ENCODE measurements at places on chromosomes 7 and 10.

- DNase-seq: no peak
These were observed 35.8 kb upstream of the SDHAF3 start for GRCh38 chr7:97081521-97082300.

DNA sequence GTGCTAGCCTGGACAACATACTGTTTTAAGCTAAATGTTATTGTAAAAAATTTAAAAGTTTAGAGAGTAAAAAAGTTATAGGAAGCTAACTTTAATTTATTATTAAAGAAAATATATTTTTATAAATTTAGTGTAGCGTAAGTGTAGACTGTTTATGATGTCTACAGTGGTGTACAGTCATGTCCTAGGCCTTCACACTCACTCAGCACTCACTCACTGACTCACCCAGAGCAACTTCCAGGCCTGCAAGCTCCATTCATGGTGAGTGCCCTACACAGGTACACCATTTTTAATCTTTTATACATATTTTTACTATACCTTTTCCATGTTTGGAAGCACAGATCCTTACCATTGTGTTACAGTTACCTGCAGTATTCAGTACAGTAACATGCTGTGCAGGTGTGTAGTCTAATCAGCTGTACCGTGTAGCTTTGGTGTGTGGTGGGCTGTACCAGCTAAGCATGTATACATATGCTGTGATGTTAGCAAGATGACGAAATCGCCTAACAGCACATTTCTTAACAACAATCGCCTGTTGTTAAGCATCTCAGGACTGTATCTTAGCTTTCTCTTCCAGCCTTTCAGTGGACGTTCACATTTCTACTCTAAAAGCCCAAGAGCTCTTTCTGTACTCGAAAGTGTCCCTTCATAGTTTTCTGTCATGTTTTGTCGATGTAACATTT lies 12.5 kb downstream of the RNF32 start:
- no peak for DNase-seq

GRCh38 chr10:101027106-101027720 lies 3.7 kb downstream of the PDZD7 start:
- DNase-seq: no peak

DNA sequence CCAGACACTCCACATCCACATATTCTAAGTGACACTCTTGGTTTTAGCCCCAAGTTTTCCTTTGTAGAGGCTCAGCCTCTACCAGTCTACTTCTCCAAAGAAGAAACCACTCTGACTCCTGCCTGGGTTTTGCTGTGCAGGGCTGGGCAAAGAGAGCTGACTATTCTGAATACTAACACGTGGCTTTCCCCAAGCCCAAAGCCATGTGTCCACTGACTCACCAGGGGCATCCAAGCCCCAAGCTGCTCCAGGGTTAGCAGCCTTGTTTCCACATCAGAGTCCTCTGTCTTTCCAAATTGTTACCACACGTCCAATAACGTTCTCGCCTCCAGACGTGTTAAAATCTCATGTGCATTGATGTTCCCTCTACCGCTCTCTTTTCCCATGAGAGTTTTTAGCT lies 8.7 kb downstream of the GALNTL5 start:
- no peak for DNase-seq

- DNase-seq: no peak
These were observed 1.9 kb upstream of the CUL1 start for GRCh38 chr7:148696787-148697186.

DNA sequence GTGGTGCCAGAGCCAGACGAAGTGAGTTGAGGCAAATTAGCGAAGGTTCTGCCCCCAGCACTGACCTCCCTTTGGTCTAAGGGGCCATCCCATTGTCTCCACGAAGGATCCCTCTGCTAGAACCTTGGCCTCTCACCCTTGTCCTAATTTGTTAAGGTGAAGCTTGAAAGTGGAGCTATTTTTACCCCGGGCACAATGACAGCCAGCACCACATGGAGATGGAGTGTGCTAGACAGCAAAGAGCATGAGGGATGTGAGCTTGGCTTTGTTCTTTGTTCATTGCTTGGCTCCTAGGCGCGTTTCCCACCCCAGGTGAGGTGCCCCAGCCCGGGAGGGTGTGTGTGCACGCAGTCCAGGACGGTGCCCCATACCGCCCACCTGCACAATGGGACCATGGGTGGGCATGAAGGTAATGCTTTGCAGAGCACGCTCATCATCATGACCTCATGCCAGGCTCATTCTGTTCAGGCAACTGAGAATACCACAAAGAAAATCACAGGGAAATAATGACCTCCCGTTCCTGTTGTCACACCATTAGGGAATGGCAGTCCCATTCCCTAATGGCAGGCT lies 361.0 kb upstream of the FZD8 start:
- no peak for DNase-seq

DNA sequence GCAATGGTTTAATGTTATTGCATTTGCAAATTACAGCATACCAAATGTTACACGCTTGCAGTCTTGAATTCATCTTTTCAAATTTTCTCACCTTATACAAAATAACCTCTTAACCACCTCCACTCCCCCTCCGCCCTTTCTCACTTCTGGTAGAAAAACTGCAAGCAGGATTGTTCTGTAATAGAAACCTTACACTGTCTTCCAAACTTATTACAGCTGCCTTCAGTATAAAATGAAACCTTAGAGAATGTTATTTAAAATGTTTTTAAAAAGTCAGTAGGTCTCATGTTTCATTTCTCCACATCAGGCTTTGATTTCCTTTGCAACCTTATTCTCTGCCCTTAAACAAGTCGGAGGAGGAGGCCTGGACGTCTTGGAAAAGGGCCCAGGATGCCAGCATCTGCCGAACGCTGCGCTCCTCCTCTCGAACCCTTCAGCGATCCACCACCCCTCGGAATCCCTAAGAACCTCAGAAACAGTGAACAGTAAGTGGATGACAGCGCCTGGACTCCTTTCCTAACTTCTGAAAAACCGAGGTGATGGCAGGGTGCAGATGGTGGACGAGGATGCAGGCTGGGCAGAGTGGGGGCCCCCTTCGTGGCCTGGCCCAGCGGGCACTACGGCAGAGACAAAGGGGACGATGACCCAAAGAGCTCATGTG lies 74.0 kb downstream of the FGFR2 start:
- DNase-seq: no peak

GRCh38 chr7:46129831-46130230 lies 208.8 kb upstream of the IGFBP3 start:
- no peak for DNase-seq

DNA sequence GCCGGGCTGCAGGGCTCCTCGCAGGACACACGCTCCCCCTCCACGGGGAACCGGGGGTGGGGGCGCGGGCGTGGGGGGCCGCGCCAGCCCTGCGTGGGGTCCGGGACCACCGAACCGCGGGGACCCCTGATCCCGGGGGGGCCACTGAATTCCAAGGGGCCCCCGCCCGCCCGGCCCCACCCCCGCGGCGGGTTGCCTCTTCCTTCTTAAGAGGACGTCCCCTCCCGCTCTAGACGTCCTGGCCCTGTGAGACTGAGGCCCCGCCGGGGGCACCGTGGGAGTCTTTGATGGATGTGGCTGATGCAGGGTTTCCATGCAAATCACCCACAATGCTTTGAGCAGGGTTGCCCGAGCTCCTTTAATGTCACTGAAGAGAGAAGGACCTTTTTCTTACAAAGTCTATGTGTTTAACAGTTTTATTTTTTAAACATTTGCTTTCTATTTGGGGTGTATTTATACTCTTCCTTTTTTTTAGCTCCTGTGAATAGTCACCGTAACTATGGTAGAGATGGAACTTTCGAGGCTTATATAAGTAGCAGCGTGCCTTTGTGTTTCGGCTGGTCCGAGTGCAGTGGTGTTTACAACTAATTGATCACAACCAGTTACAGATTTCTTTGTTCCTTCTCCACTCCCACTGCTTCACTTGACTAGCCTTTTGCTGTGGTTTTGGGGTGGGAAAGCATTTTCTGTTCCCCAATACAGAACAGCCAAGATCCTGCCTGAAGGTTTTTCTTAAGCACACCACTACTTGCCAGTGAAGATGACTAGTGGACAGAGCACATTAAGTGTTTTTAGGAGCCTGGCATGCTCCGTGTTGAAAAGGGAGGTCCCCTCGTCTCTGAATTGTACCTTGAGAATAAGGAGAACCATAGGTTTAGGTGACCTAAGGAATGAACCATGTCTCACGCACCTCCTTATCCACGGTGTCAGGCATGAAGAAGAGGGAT lies 44.8 kb downstream of the PDIA4 start:
- peak; percentile 74 for DNase-seq

DNA sequence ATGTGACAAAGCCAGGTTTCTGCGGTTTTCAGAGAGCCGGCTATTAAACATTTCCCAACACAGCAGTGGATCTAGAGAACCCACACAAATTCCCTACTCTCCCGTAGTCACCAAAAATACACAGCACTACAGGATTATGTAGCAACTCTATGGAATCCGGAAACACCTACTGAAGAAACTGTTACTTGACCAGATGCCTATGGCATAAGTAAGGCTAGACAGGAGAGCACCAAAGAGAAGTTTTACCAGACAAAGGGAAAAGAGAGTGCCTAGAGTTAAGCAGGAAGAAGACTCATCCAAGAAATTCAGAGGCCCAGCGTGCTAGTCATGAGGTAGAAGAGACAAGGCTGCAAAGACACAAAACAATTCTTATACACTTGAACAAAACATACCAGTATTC lies 321.1 kb downstream of the PARD3 start:
- DNase-seq: peak; percentile 39

GRCh38 chr10:97538839-97539238 lies 33.7 kb upstream of the ANKRD2 start:
- no peak for DNase-seq

GRCh38 chr7:80916770-80917741 lies 1.8 kb downstream of the SEMA3C start:
- peak; percentile 75 for DNase-seq

DNA sequence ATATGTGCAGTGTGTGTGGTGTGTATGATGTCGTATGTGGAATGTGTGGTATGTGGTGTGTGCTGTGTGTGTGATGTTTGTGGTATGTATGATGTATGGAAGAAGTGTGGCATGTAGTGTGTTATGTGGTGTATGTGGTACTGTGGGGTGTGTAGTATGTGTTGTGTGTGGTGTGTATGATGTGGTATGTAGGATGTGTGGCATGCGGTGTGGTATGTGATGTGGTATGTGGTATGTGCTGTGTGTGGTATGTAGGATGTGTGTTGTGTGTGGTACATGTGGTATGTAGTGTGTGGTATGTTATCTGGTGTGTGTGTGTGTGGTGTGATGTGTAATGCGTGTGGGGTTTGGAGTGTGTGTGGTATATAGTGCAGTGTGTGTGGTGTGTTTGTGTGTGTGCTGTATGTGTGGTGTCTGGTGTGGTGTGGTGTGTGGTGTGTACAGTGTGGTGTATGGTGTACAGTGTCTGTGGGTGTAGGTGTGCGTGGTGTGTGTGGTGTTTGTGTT lies 129.6 kb downstream of the ATP6V0E2 start:
- no peak for DNase-seq

GRCh38 chr7:75584354-75584753 lies 92.2 kb downstream of the SPDYE5 start:
- no peak for DNase-seq

DNA sequence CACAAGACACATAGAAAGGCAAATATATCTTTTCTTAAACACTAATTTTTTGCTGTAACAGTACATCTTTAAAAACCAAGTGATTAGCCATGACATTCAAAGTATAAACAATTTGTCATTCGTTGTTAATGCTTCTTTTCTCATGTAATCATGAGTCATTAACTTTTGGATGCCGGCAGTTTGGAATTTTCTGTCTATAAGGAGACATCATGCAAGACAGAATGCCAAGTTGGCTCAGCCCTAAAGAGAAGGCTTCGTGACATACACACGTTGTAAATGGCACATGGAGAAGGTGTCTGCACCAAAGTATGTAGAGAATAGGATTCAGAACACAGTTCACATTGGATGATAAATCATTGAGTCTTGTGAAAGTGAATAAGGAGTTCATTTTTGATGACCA lies 35.9 kb downstream of the CCDC3 start:
- no peak for DNase-seq

- DNase-seq: no peak
These were observed 2.4 kb downstream of the NAMPT start for GRCh38 chr7:106282390-106282789.

- DNase-seq: peak; percentile 52
These were observed 1.4 kb downstream of the KBTBD2 start for GRCh38 chr7:32890010-32890792.

- no peak for DNase-seq
These were observed 21.3 kb downstream of the GRM3 start for GRCh38 chr7:86664991-86665390.

GRCh38 chr7:135980665-135981180 lies 3.6 kb upstream of the MTPN start:
- DNase-seq: peak; percentile 42

DNA sequence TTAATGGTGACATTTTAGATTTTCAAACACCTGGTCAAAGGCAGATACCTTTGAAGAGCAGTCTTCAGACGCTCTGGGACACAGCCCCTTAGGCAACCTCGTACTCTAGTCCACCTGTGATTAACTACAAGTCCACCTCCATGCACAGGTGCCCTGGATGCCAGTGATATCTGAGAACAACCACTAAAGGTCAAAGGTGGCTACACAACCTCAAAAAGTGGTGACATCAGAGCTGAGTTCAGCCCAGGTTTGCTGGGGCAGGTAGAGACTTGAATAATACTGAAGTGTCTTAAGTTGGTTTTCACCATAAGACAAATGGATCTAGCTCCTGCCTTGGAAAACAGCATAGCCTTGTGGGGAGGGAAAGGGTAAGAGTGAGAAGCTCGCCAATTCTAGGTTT lies 143.4 kb upstream of the ADO start:
- no peak for DNase-seq

- no peak for DNase-seq
These were observed 1.1 kb downstream of the WDFY4 start for GRCh38 chr10:48685731-48686130.

GRCh38 chr10:126045861-126046260 lies 149.5 kb downstream of the FANK1 start:
- no peak for DNase-seq

- no peak for DNase-seq
These were observed 11.3 kb downstream of the INPP5F start for GRCh38 chr10:119737039-119737663.

DNA sequence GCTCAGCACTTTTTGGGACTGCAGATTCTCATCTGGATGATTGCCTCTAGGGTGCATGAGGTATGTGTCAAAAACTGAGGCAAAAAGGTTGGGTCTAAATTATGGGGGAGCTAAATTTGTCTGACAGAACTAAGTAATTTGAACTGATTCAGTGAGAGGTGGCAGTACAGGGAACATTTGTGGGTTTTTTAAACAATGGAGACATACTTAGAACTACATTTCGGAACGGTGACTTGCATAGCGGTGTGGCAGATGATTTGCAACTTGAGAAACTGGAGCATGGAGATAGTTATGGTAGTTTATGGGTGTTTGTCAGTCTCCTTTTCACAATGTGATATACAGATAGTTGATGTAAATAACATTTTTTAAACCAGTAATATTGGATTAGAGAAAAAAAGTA lies 14.6 kb downstream of the TBC1D12 start:
- DNase-seq: no peak

DNA sequence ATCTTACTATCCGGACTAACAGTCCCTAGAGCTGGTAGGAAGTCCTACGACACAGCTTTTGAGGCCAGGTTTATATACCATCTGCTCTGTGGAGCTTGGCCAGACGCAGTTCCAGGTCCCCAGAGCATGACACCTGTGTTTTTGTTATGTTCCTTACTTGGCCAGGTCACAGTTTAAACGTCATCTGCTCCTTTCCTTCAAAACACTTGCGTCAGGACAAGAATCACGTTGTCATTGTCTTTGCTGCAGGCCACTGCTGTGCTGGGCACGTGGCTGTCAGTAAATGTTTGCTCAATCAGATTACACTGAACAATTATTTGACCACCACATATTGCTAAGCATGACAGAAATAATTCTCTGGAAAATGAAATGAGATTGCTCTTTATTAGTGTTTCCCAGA lies 23.9 kb downstream of the SLC18A2 start:
- DNase-seq: no peak

GRCh38 chr7:3011211-3011852 lies 32.3 kb downstream of the CARD11 start:
- DNase-seq: no peak
